ENCODE measurements at places on chromosomes 7 and 10.

DNA sequence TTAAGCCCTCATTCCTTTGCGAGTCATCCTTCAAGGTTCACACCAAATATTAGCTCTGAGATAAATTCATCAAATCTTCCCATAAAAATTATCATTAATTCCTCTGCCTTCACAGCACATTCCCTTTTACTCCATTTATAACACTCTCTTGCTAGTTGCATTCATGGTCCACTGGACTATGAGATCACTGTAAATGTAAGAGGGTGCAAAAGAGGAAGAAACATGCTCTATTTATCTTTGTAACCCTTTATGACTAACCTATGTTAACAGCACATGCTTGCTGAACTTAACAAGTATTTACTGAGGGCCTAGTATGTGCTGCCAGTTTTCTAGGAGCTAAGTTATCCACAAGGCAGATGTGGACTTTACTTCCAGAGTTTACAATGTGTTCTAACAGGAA, 86.7 kb upstream of the TMEM168 start:
- DNase-seq = no peak

DNA sequence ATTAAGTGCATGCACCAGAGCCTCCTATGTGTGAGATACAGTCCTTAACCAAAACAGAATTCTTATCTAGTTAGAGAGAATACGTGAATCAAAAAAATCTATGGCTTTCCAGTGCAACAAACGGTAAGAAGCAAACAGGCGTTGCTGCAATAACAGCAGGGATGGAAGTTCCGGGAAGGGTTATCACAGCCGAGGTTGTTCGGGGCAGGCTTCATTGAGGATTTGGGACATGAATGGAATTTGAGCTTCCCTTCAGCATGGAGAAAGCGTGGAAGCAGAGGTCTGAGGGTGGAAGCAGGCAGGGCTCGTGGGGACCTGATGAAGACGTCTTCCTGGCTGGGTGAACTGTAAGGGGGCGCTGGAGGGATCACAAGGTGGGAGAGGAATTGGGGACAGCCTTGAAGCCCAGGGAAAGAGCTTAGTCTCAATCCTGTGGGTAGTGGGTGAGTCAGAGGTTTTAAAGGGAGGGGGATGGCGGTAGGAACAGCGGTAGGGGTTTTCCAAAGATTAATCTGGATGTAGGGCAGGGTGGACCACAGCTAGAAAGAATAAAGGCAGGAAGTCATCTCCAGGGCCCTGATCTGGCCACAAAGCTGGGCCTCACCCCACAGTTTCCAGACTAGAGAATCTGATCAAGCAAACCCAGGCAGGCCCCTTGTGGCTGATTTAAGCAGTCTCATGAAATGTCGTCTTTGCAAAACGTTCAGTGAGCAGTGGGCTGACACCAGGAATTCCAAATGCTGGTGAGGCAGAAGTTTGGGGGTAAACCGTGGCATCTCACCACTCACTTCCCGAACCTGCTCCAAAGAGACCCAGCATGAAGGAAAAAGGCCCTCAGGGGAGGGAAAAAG, 65.1 kb downstream of the CALML3 start:
- no peak for DNase-seq

DNA sequence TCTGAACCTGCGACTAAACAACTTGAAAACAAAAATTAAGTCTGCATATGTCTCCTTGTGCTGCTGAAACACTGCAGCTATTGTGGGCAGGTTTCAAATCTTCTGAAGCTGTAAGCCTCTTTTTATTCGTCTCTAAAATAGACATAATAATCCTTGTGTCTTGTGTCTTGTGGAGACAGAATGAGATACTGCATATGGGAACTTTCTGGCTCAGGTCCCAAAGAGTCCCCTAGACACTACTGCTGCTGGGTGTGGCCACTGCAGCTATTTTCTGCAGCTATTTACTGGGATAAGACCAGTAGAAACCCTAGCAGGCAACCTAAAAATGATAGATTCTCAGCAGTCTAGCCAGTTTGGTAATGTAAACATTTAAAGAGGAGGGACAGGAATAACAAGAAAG, 252.0 kb downstream of the ELMO1 start:
- no peak for DNase-seq

- no peak for DNase-seq
Observed at GRCh38 chr10:78581133-78581694, 487.6 kb upstream of the ZMIZ1 start.

DNA sequence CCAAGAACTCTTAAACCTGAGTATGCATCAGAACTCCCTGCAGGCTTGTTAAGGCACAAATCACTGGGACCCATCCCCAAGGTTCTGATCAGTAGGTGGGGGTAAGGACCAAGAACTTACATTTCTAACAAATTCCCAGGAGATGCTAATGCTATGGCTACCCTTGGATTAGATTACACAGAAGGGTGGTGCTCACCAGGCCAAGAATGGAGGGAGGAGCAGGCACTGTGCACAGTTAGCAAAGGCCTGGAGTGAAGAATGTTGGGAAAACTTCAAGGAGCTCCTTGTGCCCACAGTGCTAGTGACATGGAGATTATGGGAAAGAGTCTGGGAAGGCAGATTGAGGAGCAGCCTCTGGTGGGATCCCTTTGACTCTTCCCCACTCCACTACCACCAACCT, 1.9 kb downstream of the PRSS2 start:
- DNase-seq = no peak

- no peak for DNase-seq
Observed at GRCh38 chr10:112721080-112721698, 228.9 kb upstream of the TCF7L2 start.

GRCh38 chr10:15764892-15765454, 45.3 kb upstream of the ITGA8 start:
- DNase-seq = no peak

- DNase-seq = no peak
Observed at GRCh38 chr10:113093188-113094113, 143.4 kb downstream of the TCF7L2 start.

GRCh38 chr10:31650010-31650409, 278.6 kb downstream of the ARHGAP12 start:
- DNase-seq = peak; percentile 24

- DNase-seq = no peak
Observed at GRCh38 chr7:44149571-44150465, 8.7 kb upstream of the MYL7 start.

GRCh38 chr7:85232068-85232467, 45.2 kb upstream of the SEMA3D start:
- DNase-seq = no peak

GRCh38 chr7:28708033-28708951, 249.8 kb downstream of the TRIL start:
- DNase-seq = peak; percentile 79

- DNase-seq = no peak
Observed at GRCh38 chr7:101172005-101172853, 6.9 kb upstream of the VGF start.

DNA sequence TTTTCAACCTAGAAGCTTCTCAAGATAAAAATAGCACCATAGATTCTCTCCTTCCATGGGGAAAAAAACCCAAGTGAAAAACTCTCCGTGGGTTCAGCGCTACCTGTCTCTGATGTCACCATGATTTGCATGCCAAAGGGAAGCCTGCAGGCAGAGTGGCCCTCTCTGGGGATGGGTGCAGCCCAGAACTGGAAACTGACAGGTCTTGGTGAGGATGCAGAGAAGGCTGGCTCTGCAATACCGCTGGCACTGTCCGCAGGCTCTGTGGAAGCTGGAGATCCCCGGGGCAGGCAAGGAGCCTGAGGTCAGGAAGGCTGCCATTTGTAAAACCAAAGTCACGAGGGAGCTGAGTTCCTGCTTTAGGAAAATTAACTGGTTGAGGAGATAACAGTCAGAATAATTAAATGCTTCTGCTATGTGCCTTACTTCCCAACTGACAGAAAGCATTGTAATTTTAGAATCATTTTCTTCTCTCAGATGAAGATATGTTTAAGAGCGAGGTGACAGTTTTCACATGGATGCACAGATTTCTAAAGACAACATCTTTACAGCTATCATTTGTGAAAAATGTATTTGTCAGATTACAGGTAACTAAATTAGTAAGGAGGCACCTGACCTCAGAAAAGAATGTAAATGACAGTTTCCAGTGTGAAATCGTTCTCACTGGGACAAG, 731.5 kb upstream of the FZD8 start:
- DNase-seq = no peak

DNA sequence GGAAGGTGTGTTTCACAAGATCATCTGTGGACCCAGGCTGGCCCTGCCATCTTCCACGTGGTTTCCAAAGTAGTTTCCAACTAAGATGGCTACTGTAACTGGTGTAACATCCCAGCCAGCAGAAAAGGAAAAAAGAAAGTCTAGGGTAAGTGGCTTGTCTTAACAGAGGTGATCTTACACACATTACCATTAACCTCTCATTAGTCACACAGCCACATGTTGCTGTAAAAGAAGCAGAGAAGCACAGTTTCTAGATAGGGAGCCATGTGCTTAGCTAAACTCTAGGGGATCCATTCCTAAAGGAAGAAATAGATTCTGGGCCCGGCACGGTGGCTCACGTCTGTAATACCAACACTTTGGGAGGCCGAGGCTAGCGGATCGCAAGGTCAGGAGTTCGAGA, 54.3 kb downstream of the ZNF438 start:
- DNase-seq = no peak

DNA sequence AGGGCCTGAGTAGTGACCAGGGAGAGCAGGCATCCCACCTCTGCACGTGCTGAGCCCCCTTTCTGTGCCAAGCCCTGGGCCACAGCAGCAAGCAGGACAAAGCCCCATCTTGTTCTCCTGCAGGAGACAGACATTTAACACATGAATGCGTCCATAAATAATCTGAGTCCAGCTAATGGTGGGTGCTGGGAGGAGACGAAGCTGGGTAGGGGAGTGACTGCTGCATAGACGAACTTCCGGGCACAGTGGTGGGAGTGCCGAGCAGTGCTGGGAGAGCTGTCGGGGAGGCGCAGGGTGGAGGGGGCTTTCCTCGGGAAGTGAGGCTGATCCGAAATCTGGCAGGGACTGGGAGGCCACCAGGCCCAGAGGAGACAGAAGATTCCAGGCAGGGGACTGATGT, 35.2 kb upstream of the SLC29A3 start:
- no peak for DNase-seq

GRCh38 chr10:17626656-17627055, 9.5 kb upstream of the HACD1 start:
- DNase-seq = no peak

DNA sequence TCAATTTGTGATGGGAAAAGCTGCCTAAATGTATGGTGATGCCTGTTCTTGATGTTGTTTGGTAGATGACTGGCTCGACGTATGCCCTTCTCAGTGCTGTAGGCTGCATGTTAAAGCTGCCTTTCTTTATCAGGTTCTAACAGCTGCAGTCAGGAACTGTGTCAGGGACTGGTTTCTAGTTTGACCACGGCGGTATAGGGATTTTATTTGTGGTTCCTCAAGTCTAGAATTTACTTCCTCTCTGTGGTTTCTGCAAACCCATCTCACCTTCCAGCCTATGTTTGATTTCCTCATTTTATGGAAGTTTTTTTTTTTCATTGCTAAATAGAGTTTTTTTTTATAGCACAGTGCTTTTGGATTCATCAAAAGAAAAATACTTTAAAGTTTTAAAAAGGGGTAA, 26.5 kb downstream of the LMTK2 start:
- DNase-seq = no peak

DNA sequence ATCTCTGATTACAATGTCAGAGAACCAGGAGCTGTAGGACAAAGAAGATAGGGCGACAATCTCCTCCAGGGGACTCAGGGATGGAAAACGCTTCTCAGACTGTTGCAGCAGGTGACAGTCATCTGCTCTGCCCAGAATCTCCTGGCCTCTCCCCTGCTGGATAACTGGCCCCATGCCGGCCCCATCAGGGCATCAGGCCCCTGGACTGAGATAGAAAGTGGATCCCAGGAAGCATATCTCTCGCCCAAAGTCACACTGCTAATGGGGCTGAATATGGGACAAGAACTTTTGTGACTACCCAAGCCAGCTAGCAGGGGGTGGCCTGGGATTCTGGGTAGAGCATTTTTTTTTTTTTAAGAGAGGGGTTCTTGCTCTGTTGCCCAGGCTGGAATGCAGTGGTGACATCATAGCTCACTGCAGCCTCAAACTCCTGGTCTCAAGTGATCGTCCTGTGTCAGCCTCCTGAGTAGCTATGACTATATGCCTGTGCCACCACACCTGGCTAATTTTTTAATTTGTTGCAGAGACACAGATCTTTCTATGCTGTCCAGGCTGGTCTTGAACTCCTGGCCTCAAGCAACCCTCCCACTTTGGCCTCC, 20.5 kb upstream of the MLXIPL start:
- no peak for DNase-seq
